ENCODE measurements at places on chromosomes 7 and 10.

DNA sequence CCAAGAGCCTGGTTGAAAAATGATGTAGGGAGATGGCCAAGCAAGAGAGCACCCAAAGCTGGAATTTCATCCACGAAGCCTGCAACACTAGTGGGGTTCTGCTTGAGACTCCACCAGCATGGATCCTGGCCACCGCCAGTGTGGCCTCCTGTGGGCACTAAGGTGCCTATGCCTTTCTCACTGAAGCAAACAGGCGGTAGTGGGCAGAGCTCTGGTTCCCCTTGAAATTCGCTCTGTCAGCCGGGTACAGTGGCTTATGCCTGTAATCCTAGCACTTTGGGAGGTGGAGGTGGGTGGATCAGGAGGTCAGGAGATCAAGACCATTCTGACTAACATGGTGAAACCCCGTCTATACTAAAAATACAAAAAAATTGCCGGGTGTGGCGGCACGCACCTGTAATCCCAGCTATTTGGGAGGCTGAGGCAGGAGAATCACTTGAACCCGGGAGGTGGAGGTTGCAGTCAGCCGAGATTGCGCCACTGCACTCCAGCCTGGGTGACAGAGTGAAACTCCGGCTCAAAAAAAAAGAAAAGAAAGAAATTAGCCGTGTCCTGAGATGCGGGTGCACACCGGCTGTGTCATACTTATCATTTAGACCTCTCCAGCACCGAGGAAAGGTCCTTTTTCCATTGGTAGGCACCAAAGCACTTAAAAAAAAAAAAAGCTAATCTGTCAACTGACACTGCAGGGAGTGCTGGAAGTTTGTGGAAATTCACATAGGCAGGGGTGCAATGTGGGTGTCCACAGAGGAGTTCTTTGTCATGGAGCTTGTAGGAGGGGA is 28.3 kb downstream of the CCM2 start:
- DNase-seq = no peak

GRCh38 chr7:129616530-129616929 is 5.0 kb downstream of the NRF1 start:
- DNase-seq = no peak

- DNase-seq = no peak
Measured at GRCh38 chr10:18359812-18360211, 219.6 kb downstream of the CACNB2 start.

DNA sequence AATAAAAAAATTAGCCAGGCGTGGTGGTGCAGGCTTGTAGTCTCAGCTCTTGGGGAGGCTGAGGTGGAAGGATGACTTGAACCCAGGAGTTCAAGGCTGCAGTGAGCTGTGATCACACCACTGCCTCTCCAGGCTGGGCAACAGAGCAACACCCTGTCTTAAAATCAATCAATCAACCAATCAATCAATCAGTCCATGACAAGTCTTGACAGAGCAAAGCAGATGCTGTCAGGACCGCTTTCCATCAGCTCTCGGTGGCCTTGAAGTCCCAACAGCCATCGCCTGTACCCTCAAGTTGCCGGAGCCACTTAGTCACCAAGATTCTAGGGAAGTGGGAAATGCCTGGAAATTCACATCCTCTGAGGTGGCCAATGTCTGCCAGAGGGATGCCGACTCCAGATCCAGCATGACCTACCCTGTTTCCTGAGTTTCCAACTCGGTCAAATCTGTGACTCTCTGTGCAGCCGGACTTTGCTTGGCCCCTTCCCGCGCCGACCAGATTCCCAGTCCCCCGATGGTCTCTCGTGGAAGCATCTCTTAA is 871 bp upstream of the CCL24 start:
- no peak for DNase-seq

- DNase-seq = no peak
Measured at GRCh38 chr7:86904949-86905834, 154.3 kb downstream of the ELAPOR2 start.

DNA sequence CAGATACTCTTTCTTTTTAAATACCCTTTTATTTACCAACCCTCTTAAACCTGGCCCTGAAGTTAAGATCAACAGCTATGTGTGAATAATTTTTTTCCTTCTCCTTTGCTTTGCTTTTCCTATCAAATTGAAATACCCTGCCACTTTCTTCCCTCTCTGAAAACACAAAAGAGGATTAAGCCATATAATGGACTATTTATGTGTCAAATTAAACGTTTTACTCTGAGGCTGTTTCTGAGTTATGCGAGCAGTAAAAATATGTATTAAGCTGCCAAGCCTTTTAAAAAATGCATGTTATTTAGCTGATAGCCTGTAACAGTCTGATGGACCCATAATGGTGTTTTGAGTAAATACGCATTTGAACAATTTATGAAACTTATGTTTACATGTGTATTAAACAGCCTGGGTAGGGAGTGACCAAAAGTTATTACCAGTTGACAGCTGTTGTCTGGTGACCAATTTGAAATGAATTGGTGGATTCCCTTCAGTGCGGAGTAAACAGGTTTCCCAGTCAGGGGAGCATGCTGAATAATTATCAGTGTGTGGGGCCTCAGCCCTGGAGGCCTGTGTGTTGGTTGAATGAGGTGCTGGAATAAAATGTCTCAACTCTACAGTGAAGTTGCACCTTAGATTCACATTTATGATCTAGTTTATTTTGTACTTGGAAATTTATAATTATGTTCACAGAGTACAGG is 89.6 kb downstream of the AUTS2 start:
- DNase-seq = peak; percentile 5

GRCh38 chr7:117666031-117666430 is 186.2 kb downstream of the CFTR start:
- DNase-seq = no peak

DNA sequence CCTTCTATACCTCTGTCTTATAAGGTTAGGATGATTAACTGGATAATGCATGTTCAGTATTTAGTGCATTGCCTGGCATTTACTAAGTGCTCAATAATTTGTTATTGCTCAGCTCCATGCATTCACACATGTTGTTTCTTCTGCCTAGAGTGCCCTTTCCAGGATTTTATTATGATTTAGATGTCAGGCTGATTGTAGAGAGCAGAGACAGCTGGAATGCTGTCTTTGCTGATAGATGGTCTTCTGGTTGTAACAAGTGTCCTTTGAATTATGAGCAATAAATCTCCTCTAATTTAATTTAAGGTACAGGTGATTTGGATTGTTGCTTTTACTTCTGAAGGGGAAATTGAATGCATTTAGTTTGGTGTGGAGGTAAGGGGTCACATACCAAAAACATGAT is 548.0 kb downstream of the MAGI2 start:
- DNase-seq = no peak

GRCh38 chr10:74913377-74913979 is 87.1 kb downstream of the KAT6B start:
- no peak for DNase-seq

DNA sequence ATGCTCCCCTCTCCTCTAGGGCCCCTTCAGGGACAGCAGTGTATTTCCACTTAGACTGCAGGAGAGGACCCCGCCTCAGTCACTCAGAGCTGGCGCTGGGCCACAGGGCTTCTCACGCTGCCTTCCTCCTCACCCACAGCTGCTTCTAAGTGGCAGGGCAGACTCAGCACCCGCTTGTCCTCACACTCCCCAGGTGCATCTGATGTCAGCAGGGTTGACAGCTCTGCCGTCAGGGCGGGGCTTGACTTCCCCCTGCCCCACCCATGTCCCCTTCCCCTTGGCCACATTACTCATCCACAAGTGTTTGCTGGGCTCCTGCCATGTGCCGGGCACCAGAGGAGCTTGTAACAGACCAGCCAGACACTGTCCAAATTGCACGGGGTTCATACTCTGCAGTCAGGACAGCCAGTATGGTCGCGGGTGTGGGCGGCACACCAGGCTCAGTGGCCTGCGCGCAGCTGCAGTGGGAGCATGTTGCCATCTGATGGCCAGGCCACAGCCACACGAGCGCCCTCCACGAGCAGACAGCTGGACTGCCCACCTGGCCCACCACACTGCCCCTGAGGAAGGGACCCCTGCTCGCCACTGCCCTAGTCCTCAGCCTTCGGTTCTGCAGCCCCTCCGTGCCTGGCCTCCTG is 29.3 kb upstream of the TTYH3 start:
- DNase-seq = peak; percentile 70

GRCh38 chr7:95772298-95772770 is at the start of gene DYNC1I1:
TSS of gene DYNC1I1 (plus strand) at chr7:95772554. CDS start at chr7:95804730, 32,176 bp downstream.
- DNase-seq = peak; percentile 73

DNA sequence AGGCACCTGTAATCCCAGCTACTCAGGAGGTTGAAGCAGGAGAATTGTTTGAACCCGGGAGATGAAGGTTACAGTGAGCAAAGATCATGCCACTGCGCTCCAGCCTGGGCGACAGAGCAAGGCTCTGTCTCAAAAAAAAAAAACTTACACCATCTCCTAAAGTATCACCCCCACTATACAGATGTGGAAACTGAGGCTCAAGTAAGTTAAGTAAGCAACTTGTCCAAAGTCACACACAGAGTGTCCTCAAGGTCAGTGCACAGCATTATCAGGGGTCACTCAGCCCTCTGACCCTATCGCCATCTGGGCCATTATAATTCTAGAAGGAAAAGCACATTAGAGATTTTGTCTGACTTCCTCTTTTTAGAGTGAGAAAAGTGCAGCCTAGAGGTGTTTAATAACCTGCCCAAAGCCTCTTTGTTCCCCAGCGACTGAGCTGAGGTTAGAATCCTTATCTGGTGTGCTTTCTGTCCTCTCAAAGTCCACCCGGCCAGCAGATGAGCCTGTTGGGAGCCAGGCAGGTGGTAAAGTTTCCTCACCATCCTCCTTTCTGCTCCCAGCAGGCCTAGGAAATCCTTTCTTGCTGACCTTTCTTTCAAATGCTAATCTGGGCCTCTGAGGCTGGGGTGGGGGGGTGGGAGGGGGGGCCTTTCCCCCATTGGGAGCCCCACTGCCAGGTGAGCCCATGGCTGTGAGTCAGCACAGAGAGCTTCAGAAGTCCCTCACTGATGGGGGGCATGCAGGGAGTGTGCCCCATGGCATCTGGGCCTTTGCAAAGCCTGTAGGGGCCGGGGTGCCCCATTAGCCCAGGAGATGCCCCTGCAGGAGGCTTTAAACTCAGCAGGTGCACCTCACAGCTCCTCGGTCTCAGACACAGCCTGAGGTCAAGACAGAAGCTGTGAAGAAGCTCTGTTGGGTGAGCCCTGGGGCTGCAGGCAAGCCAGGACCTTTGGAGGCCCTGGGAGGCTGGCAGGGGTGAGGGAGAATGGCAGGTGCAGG is 12.0 kb upstream of the KCNMA1 start:
- no peak for DNase-seq

DNA sequence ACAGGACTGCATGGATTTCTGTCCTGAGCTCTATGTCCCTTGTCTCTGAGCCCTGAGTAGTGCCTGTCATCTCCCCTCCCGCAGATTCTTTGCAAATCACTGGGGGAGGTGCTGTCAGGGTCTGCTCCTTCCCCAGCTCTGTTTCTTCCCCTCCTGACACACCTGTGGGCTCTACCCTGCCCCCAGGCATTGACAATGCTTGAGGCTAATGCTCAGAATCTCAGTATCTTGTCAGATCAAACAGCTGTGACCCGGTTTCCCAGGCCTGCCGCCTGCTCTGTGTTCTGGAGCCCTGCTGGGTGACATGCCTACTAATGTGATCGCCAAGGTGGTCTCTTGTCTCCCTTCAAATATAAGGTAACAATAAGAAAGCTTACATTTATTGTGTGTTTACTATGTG is 209.0 kb downstream of the POU6F2 start:
- no peak for DNase-seq

GRCh38 chr7:127786184-127786583 is 134.2 kb downstream of the SND1 start:
- DNase-seq = no peak

- no peak for DNase-seq
Measured at GRCh38 chr7:8592167-8592566, 158.8 kb downstream of the NXPH1 start.

GRCh38 chr7:144437370-144438191 is 34.1 kb upstream of the NOBOX start:
- peak; percentile 73 for DNase-seq

DNA sequence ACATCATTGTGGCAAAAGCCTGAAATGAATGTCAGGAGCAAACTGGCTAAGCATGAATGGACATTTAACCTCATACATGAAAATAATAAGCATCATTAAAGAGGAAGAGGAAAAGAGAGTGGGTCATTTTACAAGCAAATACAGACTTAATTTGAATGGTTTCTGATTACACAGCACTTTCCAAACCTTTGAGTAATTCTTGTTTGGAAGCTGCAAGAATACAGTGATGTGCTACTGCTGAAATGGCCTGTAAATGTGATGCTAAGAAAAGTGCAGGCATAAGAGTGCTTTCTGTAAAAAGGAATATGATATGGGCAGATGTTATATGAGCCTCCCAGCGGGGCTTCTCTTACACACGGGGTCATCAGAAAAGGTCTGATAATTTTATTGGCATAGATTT is 30.2 kb downstream of the TAS2R16 start:
- no peak for DNase-seq

DNA sequence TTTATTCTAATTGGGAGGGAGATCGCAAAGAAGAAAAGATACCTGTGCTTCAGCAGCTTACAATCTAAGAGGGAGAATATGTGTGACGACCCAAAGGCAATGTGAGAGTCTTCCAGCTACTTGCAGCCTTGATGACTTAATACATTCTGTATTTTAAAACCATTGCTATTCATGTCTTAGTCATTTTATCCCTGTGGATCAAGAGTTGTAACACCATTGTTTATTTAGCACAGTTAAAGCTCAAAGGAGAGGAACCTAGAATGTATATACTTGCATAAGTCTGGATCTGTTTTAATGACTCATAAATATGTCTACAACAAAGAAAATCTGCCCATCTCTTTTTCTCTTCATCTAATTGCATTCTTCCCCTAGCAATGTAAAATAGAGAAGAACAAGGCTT is 117.9 kb upstream of the DLX6 start:
- no peak for DNase-seq

GRCh38 chr10:82420001-82420400 is 545.0 kb downstream of the NRG3 start:
- no peak for DNase-seq

GRCh38 chr7:138169441-138169851 is 93.2 kb downstream of the AKR1D1 start:
- no peak for DNase-seq

DNA sequence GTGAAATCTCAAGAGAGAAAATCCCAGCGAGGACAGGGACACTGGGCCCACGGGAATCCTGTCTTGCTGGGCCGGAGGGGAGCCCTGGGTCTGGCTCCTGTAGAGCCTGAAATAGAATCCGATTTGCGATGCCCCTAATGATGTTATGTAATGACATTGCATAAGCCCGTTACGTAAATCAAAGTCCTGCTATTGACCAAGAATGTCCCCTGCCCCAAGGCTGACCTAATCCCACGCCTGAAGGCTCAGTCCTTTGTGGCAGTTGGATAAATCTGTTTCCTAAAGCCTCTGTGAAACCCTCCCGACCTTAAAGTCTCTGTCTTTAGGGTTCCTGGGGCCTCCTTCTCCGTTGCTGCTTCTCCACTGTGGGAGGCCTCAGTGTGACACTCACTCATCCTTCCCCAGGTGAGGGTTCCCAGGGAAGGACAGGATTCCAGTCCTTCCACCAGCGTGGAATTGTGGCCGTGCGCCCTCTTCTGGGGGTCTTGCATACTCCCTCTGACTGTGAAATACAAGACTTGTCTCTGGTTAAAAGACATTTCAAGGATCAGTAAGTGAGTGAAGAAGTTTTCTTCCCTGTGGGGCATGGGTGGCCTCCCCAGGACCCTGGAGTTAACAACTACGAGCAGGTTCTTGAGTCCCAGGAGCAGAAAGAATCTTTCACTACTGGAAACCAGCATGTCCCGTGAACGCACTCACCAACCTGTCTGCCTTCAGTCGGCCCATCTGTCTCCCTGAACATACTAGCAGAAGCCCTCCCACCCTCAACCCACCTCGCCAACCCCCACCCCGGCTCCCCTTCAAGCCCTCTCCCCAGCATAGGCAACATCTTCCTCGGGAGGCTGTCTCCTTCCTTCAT is 19.8 kb downstream of the ZNF467 start:
- peak; percentile 20 for DNase-seq
